ENCODE measurements at places on chromosomes 11 and 22.
A peak's percentile ranks its signal among the peaks of the same experiment; 100 is the strongest.

GRCh38 chr22:29311464-29312217 lies 3.9 kb downstream of the RASL10A start:
- DNase-seq: no peak

DNA sequence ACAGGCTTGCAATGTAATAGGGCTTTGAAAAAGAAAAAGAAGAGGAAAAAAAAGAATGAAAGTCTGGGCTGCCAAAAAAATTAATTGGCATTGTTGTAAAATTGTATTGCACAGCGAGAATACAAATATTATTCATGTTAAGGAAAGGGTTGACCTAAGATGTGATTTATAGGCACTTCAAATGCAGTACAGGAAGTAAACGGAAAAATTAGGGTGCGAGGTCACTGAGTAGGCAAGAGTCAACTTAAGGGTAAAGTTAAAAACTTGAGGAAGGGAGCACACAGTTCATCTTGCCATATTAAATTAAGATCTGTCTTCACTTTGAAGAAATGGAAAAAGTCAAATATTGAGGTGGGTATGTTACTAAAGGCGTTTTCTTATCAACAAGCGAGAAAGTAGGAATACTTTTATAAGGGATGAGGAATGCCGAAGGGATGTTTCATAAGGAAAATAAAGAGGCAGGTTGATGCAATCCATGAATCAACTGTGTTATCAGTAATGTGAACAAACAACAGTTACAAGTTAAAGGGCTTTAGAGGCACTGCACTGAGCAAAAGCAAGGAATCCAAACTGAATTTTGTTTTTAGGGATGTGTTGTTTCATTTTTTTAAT lies 123.0 kb downstream of the WT1 start:
- no peak for DNase-seq

DNA sequence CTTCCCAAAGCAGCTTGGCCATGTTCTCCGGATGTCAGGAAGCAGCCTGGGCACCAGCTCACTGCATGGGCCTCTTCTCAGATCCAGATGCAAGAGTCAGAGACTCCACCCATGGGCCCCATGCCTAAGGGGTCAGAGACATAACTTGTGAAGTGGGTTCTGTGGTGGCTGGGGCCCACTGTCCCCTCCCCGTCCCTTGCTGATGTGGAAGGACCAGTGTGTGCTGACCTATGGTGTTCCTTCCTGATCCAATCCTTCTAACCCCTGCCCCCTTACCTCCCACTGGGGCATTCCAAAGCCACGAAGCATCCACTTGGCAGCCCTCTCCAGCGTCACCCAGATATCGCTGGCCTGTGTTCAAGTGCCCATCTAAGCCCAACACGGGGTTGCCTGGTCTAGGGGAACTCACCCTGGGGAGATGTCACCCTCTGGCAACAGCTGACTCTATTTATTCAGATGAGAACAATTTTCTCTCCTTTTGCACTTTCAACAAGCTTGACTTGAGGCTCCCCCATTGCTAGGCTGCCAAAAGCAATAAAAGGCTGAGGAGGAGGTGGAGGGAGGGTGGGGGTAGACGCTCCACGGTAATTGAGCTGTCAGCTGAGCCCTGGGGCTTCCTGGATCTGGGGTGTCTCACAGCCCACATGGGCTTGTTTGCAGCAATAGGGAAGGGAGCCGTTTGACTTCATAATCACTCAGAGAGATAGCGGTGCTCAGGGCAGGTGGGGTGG lies 158.5 kb downstream of the ADAMTS15 start:
- no peak for DNase-seq

- no peak for DNase-seq
Observed at GRCh38 chr11:125390946-125391345, 105.1 kb downstream of the FEZ1 start.

- DNase-seq: no peak
Observed at GRCh38 chr11:877565-877964, 33.0 kb downstream of the CHID1 start.

DNA sequence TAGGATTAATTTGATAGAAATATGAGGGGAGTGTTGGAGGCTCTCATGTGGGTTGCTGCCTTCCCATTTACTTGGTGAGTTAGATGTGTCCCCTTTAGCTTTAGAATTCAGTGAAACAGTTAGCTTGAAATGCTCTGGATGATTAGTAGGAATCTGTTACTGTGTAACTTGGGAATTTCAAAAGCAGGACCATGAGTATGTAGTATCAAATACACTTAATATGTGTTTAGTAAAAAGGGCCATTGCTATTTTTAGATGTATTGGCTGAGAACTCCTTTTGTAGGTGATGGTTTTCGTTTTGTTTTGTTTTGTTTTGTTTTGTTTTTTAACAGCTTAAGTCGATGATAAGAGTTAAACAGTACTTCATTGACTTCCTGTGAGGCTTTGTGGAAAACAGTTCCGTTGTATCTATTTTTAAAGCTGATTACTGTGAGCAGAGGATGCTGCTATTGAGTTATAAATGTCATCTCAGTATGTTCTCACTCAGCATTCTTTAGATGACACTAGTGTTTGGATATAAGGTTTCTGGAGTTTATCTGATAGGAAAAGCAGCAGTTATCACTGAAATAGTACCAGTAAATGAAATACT lies 53.5 kb downstream of the MCAM start:
- DNase-seq: no peak

DNA sequence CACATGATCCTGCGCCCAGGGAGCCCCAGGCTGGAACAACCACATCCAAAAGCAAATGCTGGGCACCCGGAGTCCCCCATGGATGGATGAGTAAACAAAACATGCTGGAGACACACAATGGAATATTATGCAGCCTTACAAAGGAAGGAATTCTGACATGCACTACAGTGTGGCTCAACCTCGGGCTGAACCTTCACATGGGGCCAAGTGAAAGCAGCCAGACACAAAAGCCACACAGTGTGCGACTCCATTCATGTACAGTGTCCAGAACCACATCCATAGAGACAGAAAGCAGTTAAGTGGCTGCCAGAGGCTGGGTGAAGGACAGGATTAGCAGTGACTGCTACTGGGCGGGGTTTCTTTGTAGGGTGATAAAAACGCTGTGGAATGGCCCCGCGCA lies 10.1 kb downstream of the POLR3H start:
- DNase-seq: no peak

DNA sequence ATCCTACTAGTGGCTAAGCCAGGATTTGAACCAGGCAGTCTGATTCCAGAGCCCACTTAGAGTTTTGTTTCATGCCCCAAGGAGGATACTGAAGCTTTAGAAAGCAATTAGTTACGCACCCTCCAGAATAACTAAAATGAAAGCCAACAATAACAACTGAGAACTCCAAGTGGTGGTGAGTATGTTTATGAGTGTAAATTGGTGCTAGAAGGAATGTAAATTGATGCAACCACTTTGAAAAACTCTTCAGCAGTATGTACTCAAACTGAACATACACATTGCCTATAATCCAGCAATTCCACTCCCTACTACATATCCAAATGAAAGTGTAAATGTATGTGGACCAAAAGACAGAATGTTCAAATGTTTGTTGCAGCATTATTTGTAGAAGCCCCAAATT lies 6.7 kb upstream of the ARL14EP start:
- DNase-seq: no peak

- DNase-seq: peak; percentile 94
Observed at GRCh38 chr11:93655047-93655446, 6.4 kb upstream of the CEP295 start.

DNA sequence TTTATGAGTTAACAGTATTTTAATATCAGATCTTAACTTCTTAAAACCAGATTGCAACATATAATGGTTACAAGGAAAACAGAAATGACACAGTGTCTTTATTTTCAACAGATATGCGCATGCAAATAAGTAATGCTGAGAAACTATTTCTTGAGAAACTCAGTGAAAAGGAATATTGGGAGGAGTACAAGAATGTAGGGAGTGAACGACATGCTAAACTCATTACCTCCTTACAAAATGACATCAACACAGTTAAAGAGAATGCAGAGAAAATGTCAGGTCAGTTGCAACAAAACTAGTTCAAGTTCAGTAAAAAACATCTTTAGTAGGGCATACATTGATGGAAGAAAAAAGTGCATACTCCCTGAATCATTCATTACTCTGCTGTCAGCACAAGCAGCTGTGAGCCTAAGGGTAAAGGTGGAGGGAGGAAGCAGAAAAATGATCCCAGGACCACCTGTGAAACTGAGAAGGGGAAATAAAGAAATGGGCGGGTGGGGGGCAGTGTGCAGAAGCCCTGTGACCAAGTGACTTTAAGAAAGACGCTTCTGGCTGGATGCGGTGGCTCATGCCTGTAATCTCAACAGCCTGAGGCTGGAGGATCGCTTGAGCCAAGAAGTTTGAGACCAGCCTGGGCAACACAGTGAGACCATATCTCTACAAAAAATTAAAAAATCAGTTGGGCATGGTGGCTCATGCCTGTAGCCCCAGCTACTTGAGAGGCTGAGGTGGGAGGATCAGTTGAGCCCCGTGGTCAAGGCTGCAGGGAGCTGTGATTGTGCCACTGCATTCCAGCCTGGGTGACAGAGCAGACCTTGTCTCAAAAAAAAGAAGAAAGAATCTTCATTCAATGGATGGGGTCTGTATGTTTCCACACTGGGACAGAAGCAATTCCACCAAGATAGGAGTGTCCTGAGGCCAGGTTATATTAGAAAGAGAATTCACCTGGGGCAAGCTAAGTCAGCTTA lies 31.2 kb downstream of the CCDC83 start:
- no peak for DNase-seq

GRCh38 chr22:39089928-39090327 lies 7.1 kb upstream of the APOBEC3H start:
- DNase-seq: no peak

DNA sequence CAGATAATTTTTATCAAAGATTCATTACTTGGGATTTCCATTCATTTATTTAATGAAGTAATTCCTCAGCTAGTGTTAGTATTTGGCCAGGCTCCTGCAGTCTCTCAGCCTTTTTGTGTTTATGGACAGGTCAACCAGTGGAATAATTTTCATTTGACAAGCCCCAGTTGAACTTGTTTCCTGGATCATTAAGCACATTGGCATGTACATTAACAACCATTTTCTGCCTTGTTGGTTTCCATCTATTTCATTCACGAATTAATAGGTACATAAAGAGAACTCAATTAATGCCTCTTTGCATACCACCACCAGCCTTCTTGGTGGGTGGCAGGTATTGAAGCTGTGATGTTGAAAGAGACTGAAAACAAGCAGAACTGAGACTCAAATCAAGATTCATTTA lies 745.2 kb downstream of the KCNA4 start:
- no peak for DNase-seq

DNA sequence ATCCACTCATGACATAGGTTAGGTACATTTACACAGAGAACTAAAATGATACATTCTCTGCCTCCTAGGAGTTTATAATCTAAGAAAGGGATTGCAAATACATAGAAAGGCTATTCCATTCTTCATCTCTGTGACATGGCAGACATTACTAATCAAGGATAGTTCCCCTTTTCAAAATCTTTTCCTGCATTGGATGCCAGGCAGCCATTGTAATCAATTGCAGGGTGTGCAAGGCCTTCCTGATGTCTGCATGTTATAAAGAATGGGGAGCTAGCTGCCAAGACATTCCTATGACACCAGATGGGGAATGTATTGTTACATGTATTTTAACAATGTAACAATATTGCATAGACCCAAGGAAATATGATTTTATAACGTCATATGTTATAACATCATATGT lies 82.0 kb downstream of the KIRREL3 start:
- no peak for DNase-seq

DNA sequence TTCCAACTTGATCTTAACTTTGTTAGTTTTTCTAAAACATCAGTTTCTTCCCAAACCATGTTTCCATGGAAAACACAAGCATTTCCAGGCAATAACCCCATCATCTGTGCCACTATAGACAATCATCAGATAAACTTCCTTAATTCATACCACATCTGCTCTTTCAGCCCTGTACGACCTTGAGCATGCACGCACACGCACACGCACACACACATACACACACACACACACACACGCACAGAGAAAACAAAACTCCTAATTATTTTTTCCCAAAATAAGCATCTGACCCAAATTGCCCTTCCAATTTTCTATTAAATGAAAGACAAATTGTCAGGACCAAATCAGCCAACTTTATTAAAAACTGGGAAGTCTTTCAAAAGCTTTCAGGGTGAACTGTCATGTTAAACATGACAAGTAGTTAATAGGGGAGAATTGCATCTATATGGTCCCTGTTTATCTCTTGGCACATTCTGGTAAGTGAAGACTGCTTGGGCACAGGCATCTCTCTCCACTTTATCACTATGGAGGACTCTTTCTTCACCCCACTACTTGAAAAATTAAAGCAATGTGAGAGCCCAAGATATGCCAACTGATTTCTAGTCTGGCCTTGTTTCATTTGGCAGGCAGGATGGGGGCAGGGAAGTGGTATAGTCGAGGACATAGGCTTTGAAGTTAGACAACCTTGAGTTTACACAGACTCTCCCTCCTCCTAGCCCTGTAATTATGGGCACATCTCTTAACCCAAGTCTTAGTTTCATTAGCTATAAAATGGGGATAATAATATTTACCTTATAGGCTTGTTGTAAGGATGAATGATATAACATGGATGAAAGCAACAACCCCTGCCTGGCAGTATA lies 15.1 kb downstream of the ADM start:
- no peak for DNase-seq

- DNase-seq: no peak
Observed at GRCh38 chr11:42054351-42054900, 595.0 kb upstream of the LRRC4C start.

- no peak for DNase-seq
Observed at GRCh38 chr11:118909619-118910308, 16.0 kb downstream of the BCL9L start.

DNA sequence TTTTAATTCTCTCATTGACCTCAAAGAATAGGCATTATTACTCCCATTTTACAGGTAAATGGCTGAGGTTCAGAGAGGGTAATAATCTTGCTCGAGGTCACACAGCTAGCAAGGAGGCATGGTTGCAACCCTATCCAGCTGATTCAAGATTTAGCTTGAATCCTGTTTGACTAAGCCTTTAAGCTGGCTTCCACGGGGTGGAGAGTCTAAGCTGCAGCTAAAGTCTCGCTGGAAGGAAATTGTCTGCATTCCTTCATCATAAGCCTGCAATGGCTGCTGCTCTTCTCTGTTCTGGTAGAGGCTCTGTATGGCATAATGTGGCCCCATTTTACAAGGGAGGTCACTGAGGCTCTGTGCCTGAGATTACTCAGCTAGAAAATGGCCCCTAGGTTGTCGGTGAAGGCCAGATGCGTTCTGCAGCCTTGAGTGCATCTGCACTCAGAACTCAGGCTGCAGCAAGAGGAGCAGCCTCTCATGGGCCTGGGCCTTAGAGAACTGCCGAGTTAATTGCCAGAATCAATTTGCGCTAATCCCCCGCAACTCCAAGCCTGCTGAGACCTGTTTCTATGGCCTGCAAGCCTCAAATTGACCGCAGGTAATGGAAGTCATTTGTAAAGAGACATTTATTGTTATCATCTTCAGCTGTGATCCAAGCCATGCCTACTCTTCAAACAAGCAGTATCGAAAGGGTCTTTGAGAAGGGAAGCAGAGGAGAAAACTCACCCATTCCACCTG lies 44.1 kb upstream of the SEZ6L start:
- DNase-seq: no peak

- DNase-seq: peak; percentile 81
Observed at GRCh38 chr11:64181506-64182411, 4.2 kb upstream of the STIP1 start.

GRCh38 chr11:122599434-122599833 lies 56.1 kb upstream of the UBASH3B start:
- DNase-seq: no peak

Measured in AML-193 (cell line).